Vagina (tissue), 2 donors: ENCODE measurements at places on chromosomes 16 and 17.

- DNase-seq = no peak
Measured at GRCh38 chr17:75738218-75738802, 17.1 kb downstream of the ITGB4 start.

DNA sequence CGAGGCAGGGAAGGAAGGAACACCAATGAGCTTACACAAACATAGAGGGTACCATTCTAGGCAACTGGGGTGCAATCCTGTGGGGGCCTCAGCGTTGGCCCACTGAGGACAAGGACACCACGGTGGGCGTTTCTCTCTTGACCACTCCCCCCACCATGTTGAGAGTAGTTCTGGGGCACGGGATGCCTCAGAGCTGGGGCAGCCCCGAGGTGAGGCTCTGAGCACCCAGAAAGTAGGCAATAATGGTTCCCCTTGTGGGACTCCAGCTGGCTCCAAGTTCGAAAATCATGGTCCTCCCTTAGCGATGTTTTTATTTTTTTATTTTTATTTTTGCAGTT is 5.1 kb downstream of the PRSS21 start:
- DNase-seq = no peak

- no peak for DNase-seq
Measured at GRCh38 chr17:32315171-32315570, 26.8 kb downstream of the C17orf75 start.

GRCh38 chr16:56892705-56893104 is 27.7 kb downstream of the SLC12A3 start:
- no peak for DNase-seq

GRCh38 chr16:28569021-28569420 is 15.3 kb downstream of the SGF29 start:
- DNase-seq = no peak
